ENCODE measurements at places on chromosomes 13 and 19.

DNA sequence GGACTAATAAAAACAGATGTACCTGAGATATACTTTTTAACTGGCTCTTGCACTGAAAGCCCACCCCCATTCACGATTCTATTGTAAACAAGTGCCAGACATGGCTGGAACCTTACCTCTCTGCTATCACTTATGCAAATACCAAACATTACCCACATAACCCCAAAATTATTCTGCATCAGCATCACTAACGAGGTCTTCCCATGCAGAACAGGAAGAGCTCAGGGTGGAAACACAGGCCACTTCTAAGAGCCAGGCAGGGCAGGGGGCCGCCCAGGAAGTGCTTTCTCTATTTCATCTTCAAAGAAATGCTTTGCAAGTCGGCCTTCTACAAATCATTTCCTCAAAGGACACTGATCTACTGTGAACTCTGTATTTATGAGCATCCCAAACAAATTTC is 7.3 kb downstream of the IRS2 start:
- DNase-seq: no peak

DNA sequence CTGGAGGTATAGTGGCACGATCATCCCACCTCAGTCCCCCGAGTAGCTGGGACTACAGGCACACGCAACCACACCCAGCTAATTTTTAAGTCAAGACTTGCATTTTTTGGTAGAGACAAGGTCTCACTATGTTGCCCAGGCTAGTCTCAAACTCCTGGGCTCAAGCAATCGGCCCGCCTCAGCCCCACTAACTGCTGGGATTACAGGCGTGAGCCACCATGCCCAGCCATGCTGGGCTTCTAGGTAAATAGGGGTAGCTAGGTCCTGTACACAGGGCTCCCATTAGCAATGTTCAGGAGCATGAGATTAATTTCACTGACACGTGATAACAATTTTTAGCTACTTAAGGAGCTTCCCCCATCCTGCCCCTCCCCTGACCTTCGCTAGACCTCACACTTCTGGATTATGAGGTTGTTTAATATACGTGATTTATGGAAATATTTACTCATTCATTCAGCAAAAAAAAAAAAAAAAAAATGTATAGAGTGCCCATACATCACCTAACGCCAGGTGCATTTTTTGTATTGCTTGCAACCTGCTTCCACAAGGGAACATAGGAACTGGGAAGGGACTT is 19.2 kb downstream of the TMEM272 start:
- peak; percentile 30 for DNase-seq

DNA sequence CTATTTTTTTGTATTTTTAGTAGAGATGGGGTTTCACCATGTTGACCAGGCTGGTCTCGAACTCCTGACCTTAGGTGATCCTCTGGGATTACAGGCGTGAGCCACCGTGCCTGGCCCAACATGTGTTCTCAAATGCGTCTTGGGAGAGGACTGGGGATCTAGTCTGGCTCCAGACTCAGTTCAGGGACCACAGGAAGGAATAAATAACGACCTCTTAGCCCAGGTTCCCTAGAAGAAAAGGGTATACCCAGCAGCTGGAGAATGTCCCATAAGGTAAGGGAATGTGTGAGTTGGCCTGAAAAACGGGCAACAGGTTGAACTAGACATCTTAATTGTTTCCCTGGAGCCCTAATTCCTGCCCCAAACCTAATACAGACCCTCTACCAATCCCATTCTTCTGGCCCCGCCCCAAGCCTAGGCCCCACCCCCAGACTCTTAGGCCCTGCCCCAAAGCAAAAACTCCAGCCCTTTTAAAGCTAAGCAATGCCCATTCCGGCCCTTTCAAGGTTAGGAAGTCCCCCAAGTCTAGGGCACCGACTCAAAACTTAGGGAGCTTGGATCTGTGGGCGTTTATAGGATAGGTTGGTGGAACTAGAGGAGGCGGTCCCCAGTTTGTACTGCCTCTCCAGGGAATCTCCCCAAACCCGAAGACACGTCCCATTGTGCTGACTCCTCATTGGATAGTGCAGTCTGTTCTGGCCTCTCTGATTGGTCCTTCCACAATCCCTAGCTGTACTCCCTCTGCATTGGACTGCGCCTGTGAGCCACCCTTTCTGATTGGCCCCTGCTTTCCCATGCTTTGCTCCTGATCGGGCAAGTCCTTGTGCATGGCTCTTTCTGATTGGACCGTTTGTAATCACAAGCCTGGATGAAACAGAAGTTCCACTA is 5.4 kb upstream of the LRFN1 start:
- DNase-seq: peak; percentile 37

DNA sequence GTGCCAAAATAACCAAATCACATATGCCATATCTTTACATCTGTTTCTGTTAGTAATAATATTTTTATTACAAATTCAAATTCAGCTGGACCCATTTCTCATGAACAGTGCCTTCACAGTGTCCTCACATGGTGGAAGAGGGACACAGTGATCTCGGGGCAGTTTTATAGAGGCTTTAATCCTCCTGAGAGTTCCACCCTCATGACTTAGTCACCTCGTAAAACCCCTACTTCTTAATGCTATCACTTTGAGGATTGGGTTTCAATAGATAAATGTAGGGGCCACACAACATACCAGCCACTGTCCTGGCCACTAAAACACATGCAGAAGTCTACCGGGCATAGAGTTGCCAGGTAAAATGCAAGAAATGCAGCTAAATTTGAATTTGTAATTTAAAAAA is 201.5 kb downstream of the MYO16 start:
- no peak for DNase-seq

GRCh38 chr19:35177377-35178274 is 23.1 kb downstream of the FXYD5 start:
- no peak for DNase-seq

DNA sequence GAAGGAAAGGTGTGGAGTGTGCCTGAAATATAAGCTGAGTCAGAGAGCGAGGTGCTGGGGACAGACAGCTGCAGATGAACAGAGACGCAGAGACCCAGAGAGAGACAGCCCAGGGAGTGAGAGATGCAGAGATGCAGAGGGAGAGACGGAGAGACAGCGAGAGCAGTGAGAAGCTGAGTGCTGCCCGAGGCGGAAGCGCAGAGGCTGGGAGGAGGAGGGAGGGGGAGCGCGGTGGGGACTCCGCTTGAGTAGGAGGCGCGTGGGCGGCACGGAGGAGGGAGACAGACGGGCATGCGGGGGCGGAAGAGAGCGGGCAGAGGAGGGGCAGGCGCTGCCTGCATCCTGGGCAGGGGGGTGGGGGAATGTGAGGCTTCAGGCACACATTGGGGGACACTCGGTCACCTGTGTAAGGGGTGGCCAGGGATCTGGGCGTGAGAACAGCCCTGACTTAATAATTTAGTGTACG is 25.7 kb downstream of the SLC8A2 start:
- DNase-seq: peak; percentile 55

- no peak for DNase-seq
Observed at GRCh38 chr13:32409001-32409313, 19.0 kb downstream of the N4BP2L1 start.

- DNase-seq: no peak
Observed at GRCh38 chr13:71801165-71801760, 65.7 kb downstream of the DACH1 start.

DNA sequence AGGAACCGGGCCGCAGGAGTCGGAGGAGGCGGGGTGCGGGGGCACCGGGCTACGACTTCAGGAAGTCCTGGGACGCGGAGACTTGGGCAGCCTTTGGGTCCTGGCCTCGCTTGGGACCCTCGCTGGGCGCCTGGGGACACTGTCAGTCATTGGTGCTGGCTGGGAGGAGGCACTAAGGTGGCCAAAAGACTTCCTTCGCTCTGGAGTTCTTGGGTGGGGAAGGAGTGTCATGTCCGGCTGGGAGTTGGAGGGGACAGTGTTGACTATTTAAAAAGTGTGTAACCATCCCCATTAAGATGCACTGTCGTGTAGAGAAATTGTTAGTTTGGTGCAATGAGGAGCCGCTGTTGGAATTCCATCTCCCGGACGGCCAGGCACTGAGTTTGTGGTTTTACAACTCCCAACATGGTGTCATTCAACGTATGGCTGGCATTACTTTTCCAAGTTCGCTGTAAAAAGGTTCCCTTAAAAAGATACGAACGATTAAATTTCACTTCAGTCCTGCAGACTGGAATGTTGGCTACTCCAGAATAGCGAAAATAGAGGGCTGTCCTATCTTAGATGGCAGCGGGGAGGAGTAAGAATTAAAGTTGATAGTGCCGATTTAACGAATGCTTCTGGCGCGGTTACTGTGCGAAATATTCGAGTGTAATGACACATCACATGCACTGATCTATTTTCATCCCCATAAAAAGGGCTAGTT is 776 bp downstream of the DNAJC3 start:
- DNase-seq: peak; percentile 44

GRCh38 chr19:50702158-50702870 is 17.3 kb downstream of the SHANK1 start:
- no peak for DNase-seq

DNA sequence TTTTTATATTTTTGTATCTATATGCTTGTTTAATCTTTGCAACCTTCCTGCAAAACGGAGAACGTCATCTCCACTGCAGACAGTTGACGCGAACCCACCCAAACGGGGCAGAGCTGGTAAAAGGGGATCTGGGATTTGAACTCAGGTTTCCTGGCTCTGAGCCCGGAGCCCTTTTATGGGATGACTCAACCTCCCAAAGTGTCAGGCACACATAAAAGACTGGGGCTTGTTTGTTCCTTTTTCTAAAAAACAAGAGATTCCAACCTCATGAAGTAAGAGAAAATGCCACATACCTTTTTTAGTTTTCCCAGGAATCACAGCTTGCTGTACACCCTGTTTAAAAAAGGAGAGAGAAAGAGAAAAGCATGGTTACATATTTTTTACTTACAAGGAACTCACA is 78.9 kb downstream of the GADD45B start:
- DNase-seq: no peak

DNA sequence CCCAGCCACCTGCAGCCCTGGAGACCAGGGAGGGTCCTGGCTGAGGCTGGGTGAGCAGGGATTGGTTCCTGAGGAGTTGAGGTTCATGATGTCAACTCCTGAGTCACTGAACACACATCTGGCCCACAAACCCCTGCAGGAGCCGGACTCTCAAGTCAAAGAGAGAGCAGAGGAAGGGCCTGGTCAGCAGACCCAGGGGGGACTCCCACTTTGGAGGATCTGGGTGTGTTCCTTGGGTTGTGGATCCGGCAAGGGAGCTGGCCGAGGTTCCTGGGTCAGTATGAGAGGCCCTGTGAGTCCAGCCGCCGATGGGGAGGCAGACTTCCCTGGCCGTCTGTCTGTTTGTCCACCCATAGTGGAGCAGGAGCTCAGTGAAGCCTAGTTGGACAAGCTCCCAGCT is 4.0 kb downstream of the SLC7A10 start:
- no peak for DNase-seq

DNA sequence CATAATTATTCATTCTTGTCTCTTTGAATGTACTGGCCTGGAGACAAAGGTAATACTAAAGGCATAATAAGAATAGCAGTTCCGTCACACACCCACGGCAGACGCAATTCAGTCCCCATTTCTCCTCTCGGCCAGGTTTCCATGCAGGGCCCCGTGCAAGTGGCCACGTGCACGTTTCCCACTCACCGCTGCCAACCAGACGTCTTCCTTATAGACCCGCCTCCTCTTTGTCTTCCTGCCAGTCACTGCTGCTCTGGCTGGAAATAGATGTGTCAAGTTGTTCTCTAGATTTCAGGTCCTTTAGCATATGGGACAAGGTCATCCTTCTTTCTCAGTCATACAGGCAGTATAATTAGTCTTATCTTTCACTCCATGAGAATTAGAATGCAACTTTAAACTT is 204.3 kb downstream of the SUCLA2 start:
- no peak for DNase-seq

DNA sequence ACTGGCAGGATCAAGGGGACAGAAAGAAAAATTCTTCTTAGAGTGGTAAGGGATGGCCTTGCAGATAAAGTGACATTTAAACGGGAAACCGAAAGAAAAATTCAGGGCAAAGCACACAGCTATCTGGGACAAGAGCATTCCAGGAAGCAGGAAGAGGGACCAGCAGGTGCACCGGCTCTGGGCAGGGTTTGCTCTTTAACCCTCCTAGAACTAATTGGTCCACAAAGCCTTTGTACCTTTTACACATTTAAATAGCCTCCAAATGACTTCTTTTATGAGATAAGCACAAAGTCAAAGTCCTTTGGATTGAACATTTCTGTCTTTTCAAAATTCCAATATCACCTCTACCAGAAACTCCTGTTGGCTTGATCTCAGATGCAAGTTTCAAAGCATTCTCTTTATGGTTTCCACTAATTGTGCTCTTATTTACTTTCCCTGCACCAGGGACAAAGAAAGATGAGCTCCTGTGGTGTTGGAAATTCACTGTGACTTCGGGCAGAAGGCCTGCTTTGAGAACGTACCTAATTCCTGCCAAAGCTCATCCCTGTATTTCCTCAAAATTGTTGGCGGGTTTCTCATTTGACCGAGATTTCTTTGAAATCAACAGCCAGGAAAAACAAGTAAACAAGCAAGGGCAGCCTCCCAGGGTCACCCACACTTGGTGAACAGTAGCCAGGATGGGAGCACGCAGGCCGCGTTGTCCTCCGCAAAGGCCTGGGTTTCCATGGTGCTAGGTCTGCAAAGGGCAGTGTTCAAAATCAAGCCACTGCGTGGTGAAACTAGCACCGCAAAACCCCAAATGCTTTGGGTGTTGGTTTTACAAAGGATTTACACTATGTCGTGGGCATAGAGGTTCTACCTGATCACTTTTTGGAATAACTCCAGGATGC is 98.6 kb downstream of the IRS2 start:
- no peak for DNase-seq

DNA sequence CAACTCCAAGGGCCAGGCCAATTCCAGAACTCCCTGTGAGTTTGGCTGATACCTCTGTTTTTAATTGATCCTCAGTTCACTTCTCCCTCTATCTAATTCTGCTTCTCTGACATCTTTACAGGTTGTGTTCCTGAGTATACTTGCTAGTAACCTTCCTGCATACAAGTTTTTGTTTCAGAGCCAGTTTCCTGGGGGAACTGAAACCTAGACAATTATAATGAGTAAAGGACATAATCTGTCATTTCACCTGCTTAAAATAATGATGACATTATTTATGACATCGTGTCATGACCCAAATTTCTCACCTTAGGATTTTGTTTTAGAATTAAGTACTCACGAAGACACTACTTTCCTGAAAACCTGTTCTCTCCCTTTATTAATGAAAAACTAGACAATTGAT is 12.5 kb upstream of the MYCBP2 start:
- DNase-seq: no peak

- DNase-seq: peak; percentile 21
Observed at GRCh38 chr13:27622102-27622820, 569 bp downstream of the POLR1D start.

DNA sequence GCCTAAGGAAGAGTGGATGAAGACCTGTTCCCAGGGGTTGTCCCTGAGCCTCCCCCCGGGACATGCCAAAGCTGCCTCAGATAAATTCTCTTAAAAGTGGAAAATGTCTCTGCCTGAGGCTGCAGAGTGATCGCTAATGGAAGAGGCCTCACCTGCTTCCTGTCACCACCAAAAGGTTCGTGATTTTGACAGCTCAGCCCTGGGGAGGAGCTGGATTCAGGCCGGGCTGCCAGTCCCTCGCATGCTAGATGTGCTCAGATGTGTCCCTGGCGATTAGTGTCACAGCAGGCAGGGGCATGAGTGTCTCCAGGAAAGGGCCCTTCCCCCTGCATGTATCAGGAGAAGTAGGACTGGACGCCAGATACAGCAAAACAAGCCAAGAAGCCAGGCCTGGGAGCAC is 626.5 kb downstream of the UQCRFS1 start:
- DNase-seq: no peak

- no peak for DNase-seq
Observed at GRCh38 chr19:31037286-31037980, 311.8 kb downstream of the TSHZ3 start.

GRCh38 chr19:14611051-14611450 is 28.2 kb downstream of the CLEC17A start:
- no peak for DNase-seq

Measured in SK-MEL-5 (cell line).